ENCODE measurements at places on chromosomes 11 and 22. TPM values are rescaled to one million over a fixed set of nuclear protein-coding genes. Genes with fewer than 3 reads are reported as not detected.

- peak; percentile 81 for DNase-seq
- H3K4me1 ChIP-seq: peaks cover 53% of the 10 kb centered on the region
- H3K4me3 ChIP-seq: peak within 1 kb of the TSS; percentile 85
- peak within 1 kb of the TSS; percentile 75 for H3K27ac ChIP-seq
- peaks cover 9% of the 10 kb centered on the region for H3K36me3 ChIP-seq
These were observed at the start of gene RPS6KA4 for GRCh38 chr11:64358907-64359711. TSS of gene RPS6KA4 (plus strand) at chr11:64359162. CDS start at chr11:64359236, 74 bp downstream.

- H3K36me3 ChIP-seq: no peaks in the 10 kb centered on the region
- H3K27ac ChIP-seq: no peak overlapping the region
- H3K4me1 ChIP-seq: no peaks in the 10 kb centered on the region
- H3K4me3 ChIP-seq: no peak overlapping the region
These were observed 19.1 kb upstream of the LINC01488 start for GRCh38 chr11:69462106-69462951.

C11orf91 gene
- total RNA-seq: not detected

ROM1 gene
- 0.45 TPM for total RNA-seq
